H54 (cell line): ENCODE measurements at places on chromosomes 7 and 10.
A peak's percentile ranks its signal among the peaks of the same experiment; 100 is the strongest.

DNA sequence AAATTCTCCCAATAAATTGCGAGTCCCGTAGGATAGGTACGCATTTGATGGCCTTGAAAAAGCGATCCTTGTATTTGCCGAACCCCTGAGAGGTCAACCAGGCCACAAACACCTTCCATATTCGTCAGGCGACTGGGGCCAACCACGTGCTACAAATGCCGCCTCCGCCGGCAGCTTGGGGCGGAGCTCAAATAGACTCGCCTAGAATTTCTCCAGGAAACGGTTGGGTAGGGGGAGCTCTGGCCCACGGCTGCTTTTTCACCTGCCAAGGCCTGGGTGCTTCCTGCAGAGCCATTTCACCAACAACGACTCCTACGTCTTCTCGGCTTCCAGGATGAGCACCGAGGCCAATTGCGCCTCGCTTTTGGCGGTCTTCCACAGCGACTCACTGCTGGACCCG is 53.4 kb upstream of the KIF5B start:
- no peak for DNase-seq

DNA sequence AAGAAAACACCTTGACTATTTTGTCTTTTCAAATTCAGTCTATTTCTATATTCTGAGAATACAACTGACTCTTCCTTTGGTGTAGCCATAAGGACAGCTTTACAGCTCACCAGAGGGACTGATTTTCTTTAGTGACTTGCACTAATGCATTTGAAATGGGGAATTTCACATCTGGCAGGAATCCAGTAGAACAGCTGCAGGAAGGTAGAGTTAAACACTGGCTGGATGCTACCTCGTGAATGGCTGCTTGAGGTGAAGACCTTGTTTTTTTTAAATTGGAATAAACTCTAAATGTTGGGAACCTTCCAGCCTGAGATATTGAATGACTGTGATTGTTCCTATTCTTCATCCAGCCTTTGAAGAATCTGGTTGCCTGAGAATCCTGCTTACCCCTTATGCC is 139.5 kb upstream of the STK17A start:
- no peak for DNase-seq

DNA sequence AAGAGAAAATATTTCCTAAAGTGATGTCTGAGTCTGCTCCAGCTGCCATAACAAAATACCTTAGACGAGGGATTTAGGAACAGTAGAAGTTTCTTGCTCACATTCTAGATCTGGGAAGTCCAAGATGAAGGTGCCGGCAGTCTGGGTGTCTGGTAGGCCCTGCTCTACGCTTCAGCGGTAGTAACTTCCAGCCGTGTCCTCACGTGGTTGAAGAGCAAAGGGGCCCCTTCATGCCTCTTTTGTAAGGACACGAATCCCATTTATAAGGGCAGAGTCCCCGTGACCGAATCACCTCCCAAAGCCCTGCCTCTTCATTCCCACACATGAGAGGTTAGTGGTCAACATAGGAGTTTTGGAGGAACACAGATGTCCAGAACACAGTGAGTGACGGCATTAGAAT is 52.2 kb upstream of the INPP5A start:
- DNase-seq = no peak

DNA sequence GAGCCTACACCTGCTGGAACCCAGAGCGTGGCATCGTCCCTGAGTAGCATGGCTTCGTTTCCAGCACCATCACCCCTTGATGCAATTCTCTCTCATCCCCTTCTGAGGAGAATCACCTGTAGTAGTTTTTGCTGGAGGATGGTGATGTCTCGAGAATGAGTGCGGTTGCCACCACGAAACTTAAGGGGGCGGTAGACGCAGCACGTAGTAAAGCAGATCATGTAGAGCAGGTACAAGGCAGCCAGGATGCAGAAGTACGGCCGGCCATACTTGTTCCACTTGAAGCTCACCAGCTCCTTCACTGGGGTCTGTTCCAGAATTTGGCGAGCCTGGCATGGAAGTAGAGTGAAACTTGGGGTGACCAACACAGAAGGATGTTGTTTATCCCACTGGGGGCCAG is 8.1 kb downstream of the TRPV5 start:
- no peak for DNase-seq

- DNase-seq = no peak
Measured at GRCh38 chr10:118931436-118931835, 98.1 kb upstream of the NANOS1 start.

DNA sequence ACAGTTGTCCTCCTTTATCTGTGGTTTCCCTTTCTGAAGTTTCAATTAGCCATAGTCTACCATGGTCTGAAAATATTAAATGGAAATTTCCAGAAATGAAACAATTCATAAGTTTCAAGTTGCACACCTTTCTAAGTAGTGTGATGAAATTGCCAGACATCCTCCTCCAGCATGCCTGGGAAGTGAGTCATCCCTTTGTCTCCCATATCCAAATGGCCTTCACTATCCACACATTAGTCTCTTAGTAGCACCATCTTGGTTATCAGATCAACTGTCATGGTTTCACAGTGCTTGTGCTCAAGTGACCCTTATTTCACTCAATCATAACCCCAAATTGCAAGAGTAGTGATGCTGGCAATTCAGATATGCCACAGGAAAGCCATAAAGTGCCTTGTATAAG is 83.4 kb upstream of the PPP1R9A start:
- DNase-seq = no peak

DNA sequence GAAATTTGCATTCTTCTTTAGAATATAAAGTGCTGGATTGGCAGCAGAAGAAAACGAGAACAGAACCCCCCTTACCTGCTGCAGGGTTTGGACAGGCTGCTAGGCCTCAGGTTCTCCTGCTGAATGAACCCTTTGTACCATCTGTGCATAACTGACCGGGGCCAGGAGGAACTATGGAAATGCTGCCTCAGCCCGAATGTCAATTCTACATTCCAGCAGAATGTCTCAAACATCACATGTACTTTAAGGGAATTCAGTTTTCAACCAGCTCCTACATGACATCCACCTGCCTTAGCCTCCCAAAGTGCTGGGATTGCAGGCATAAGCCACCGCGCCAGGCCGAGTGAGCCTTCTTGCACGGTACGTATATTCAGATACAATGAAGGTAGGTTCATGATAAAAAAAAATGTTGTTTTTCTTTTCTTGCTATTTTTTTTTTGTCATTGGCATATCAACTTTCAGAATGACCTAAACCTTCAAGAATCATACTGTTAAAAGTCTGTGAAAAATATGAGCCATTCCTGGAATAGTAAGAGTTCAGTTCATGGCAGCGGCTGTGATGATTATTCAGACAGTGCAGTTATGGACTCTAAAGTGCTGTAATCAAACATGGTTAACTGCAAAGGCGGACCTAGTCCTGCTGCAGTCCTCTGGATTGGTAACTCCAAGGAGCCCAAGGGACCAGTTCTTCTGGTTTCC is 84.4 kb upstream of the TNS3 start:
- peak; percentile 44 for DNase-seq

GRCh38 chr10:128102480-128103228 is 23.6 kb downstream of the MKI67 start:
- DNase-seq = no peak

DNA sequence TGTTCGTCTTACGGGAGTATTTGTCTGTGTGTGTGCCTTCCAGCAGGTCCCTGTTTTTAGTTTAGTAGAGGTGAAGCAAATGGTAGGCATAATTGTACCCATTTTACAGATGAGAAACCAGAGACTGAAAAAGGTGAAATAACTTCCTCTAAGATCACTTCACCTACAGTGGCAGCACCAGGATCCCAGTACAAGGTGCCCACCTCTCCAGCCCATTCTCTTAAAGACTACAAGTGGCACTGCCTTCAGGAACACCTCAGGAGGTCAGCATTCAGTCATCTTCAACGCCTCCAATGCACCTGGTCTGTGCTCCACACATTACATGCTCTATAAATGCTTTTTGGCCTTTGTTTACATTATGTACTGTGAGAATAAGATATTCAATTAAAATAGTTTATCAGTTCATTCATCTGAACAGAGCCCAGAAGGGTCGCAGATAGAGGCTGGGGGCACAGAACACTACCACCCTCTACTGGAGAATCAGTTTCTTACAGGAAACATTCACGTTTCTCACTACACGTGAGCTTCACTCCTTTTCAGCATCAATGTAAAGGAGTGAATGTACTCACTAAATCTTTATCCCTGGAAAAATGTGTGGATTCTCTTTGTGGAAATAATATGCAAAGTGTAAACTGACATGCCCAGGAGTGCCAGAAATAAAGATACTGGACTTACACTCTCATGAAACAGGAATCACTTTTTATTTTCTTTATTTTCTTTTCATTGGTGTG is 45.5 kb upstream of the ABLIM1 start:
- DNase-seq = no peak

- DNase-seq = no peak
Measured at GRCh38 chr10:82397854-82398253, 522.9 kb downstream of the NRG3 start.

- DNase-seq = no peak
Measured at GRCh38 chr10:6037422-6037821, 24.7 kb downstream of the IL2RA start.

DNA sequence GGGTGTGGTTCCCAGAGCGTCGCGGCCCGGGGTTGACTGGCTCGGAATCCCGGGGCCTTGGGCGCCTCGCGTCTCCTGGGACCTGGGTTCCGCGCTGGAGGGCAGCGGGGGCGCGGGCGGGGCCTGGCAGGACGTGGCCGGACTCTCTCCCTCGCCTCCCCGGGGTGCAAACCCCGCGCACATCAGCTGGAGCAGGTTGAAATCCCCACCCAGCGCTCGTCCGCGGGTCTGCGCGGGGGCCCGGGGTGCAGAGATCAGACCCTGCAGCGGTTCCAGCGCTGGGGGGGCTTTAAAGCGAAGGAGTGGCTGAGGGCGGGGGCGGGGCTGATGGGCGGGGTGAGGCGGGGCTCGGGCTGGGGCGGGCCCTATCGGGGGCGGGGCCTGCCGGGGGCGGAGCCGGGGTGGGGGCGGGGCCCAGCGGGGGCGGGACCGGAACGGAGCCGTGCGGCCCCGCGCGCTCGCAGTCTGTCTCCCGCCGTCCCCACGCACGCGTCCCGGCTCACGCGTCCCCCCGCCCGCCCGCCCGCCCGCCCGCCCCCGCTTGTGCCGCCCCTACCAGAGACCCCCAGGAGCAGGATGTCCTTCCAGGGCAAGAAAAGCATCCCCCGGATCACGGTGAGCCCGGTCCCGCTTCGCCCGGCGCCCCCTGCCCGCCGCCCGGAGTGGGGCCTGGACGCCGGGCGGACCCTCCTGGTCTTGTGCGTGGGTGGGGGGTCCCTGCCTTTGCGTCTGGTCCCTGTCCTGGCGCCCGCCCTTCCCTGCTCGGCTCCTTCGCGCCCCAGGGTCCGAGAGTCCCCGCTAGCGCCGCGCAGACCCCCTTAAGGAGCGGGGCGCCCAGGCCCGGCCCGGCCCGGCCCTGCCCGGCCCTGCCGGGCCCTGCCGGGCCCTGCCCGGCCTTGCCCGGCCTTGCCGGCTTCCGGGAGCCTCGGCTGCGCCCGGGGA is at the start of gene DPYSL4:
Gene DPYSL4 (plus strand): TSS at position 461 of the 942 bp plus-strand sequence. CDS start 116 bp downstream, at position 577.
- DNase-seq = peak; percentile 40

DNA sequence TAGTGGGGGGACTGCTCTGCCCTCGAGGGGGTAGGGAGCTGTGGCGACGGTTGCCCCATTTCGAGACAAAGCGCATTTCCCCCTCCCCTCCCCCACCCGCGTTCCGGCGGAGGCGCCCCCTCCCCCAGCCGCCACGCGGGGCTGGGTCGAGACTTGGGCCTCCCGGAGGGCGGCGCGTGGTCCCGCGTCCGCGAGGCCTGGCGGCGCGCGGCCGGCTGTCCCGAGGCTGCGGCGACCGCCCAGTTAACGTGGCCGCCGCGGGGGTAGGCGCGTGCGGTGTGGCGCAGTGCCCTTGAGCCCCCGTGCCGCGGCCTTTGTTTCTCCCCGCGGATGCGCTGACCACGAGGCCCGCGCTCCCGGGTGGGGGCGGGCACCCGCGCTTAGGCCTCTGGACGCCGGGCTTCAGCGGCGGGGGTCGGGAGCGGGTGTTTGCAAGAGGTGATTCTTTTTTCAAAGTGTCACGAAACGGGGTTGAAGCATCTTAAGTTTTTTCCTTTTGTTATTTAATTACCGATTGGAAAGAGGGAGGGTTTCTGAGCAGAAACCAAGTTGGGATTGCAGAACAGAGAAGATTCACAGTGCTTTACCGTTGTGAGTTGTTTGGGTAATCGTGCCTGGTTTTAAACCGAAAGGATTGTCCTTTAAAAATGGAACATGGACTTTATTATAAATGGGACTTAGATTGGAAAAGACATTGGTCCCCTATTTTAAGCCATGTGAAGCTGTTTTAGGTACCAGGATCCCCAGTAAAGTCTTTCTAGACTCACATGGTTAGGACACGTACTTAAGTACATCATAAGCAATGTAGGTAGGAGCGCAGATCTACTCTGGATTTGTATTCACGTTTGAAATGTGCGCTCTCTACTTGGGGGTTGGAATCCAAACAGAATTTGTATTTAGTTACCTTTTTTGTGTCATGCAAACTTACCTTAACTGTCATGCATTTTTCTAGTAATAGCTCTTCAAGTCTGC is 760 bp downstream of the CBX3 start:
- no peak for DNase-seq

GRCh38 chr7:47937065-47937687 is 11.1 kb downstream of the PKD1L1 start:
- DNase-seq = no peak

DNA sequence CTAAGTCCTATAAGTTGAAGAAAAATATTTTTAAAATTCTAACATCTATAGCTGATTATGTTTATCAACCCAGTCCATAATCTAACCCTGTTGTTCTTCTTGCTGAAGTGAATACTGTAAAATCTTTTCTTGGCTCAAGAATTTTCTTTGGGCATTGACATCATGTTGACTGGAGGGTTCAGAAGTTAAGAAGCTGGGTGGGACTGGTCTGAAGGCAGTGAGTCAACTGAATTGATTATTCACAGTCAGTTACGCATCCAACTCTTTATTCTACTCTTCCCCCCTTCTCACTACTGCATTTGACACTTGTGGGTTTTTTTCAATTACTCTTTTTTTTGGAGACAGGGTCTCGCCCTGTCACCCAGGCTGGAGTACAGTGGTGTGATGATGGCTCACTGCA is 31.0 kb downstream of the DENND2A start:
- DNase-seq = no peak

GRCh38 chr7:115005953-115006352 is 84.1 kb downstream of the MDFIC start:
- DNase-seq = no peak

DNA sequence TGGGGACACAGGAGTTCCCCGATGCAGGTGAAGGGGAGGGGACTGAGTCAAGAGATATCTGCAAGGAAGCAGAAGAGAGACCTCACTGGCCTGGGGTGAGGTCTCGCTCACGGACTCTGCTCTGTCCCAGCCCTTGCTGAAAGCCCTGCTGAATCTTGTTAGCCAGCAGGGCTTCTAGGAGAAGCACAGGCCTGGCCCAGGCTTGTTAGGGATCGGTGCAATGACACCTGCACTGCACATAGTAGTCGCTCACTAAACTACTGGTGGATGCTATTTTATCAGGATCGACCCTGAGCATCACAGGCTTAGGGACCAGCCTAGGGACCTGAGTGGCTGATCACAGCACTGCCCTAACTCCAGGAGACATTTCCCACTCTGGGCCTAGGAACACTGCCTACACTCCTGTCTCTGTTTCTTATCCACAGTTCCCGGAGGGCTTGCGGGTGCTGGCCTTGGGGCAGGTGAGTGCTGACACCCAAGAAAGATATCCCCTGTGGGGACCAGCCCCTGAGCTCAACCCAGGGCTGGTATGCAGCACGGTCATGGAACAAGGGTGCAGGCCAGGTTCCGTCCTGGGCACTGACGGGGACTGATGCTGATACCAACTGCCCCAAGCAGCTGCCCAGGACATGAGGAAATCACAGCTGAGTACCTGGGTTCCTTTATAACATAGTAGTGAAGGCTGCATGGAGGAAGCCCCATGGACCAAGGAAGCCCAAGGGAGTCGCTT is 13.0 kb downstream of the ELN start:
- no peak for DNase-seq
